Stimulated activated CD4-positive, alpha-beta T cell treated with anti-CD3 and anti-CD28 coated beads, Interleukin-15, amount 100 ng/mL, for 1 hour (primary cell): ENCODE measurements at places on chromosomes 2 and 18.

DNA sequence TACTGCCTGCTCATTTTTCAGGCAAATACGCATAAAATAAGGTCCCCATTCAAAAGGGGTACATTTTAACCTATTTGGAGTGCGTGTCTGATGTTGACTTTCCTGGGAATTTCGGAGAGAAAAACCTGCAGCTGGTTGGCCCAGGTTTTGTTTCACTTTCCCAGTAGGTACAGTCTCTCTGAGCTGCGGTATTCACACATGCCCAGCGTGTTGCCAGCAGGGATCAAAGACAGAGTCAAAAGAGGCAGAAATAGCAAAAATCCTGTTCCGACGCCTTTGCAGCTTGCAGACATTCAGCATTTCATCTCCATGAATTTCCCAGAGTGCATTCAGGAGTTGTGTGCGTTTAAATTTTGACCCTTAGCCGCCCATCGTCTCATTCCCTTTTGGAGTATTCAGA, 855.4 kb upstream of the CELF4 start:
- no peak for DNase-seq

GRCh38 chr2:239252801-239253200, 148.0 kb downstream of the HDAC4 start:
- no peak for DNase-seq

DNA sequence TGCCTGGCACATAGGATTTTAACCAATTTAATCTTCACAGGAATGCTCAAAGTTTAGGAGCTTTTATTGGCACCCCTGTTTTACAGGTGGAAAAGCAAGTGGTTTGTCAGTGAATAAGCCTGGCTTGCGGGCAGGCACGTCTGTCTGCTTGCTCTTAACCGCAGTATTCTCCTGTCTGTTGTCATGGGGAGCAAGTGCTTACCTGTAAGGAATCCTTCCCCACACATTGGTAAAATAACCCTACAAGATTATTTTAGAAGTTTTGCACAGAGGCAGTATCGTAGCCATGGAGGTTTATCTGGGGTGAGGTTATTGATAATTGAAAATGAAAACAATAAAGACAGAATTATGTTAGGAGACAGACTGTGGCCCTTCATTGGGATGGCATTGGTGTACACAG, 174.9 kb downstream of the AGAP1 start:
- DNase-seq: no peak

- no peak for DNase-seq
These were observed 151.6 kb downstream of the DTNB start for GRCh38 chr2:25521665-25522387.

- DNase-seq: no peak
These were observed 170.5 kb upstream of the KCNJ3 start for GRCh38 chr2:154527962-154528361.

GRCh38 chr2:133777574-133777960, 209.3 kb upstream of the NCKAP5 start:
- no peak for DNase-seq

GRCh38 chr2:88933091-88933490, 241.6 kb downstream of the RPIA start:
- no peak for DNase-seq

DNA sequence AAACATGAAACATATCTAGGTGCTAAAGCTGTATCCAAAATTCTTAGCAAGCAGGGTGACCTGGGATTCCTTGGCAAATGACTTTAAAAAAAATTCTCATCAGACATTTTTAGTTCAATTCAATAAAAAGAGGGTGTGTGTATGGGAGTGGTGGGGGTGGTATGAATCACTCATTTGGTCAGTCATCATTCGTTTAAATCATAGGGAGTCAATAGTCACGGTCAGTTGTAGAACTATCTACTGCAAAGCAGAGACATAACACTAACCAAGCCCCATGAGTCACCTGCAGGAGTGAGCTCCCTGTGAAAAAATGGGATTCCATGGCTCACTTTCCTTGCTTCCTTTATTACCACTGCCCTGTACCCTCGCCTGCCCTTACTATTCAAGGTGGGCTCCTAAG, 380.6 kb upstream of the TCF4 start:
- DNase-seq: no peak

DNA sequence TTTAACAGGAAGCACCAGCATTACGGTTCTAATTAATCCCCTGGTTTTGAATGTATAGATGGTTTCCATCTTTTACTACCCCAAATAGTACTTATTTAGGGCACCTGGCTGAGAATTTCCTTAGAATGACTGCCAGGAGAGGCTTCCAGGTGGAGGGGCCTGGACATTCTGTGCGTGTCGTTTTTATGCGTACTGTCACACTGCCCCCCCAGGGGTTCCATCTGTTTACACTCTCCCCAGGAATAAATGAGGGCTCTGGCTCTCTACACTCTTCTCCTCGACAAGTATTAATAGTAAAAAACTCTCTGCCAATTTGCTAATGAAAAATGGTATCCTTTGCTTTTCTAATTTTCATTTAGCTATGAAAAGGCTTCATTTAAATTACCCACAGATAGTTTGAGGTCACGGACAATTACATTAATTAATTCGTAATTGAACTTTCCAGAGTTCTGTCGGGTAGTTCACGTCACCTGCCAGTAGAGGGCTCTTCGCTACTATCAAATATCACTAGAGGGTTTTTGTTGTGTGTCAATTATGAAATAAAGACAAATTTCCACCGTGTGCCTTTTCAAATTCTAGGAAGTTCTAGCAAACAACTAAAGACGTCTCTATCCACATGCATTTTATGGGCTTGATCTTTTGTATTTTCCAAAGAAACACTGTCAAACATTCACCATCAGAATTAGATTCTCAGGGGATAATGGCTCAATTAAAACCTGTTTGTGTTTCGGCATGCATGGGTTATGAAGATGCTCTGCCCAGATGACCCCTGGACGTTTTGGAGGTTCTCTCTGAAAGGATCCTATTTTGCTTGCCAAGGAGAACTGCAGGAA, 88.8 kb upstream of the ASB18 start:
- DNase-seq: no peak

- DNase-seq: peak; percentile 45
These were observed 39.2 kb downstream of the ABCG8 start for GRCh38 chr2:43877782-43878464.

DNA sequence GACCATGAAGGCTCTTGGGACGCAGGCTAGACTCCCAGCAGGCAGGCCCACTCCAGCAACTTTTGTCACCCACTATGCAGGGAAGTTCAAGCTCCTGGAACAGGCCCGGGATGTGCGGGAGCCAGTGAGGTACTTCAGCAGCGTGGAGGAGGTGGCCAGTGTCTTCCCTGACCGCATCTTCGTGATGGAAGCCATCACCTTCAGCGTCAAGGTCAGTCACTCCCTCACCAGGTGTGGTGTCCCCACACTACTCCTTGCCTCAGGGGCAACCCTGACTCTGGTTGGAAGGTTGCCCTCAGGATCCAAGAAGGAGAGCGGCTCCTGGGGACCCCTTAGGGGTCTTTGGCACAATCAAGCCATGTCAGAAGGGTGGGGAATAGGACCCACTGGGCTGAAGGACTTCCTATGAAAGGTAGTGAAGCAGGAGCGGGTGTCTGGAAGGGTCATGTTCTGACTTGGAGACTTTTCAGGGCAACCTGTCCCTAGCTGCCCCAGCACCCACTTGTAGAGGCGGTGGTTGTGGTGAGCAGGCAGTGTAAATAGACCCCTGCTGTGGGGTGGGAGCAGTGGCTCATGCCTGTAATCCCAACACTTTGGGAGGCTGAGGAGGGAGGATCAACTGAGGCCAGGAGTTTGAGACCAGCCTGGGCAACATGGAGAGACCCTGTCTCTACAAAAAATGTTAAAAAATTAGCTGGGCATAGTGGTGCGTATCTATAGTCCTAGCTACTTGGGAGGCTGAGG, 10.2 kb downstream of the GAREM2 start:
- no peak for DNase-seq

- no peak for DNase-seq
These were observed 118.4 kb downstream of the INO80D start for GRCh38 chr2:205967391-205968075.

GRCh38 chr18:2572892-2573291, 1.5 kb downstream of the NDC80 start:
- DNase-seq: no peak

GRCh38 chr2:101706819-101707177, 9.3 kb downstream of the MAP4K4 start:
- no peak for DNase-seq

DNA sequence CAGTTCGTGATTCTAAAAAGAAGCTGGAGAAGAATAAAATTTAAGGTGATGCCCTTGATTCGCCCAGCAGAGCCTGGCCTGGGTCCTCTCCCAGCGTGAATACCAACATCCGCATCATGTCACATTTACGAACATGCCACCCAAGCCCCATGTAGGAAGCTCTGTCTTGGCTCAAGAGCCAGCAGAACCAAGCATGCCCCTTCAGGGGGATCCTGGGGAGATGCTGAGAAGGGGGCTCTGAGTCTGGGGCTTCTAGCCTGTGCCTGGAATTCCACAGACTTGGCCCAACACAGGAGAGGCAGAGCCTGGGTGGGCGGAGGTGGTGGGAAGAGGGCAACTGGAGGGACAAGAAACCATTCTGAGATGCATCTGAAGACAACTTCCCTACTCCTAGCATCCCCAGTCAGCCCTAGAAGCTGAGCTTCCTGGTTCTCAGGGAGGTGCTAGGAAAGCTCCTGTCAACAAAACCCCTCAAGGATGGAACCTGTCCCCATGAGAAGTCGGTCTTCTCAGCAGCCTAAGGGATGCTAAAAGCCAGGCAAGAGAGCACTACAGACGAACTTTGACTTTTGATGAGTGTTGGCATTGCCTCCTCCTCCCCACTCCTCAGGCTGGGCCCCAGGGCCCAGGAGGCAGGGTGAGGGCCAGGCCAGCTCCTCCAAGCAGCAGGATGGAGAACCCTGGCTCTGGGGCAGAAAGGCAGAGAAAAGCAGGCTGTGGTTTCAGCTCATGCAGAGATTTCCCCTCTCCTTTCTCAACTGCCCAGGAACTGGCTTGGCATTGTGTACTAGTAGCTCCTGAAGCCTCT, 57.9 kb downstream of the POLR1A start:
- DNase-seq: no peak
